A549 treated with dexamethasone at 1 μM for 4 hours (cell line): ENCODE measurements at places on chromosomes 6 and 20. TPM values are rescaled to one million over a fixed set of nuclear protein-coding genes. Genes with fewer than 3 reads are reported as not detected.

IYD gene
- 0.01 to 0.18 TPM (median 0.07 TPM) in 4 of 5 replicates, not detected in the other for total RNA-seq

WFDC10B gene
- total RNA-seq = not detected in 5 replicates

TRAPPC3L gene
- not detected in 5 replicates for total RNA-seq

CDK19 gene
- total RNA-seq = 4.7 to 8.4 TPM (median 6.9 TPM) in 5 replicates

ANKRD66 gene
- total RNA-seq = not detected in 5 replicates

CALHM4 gene
- not detected in 5 replicates for total RNA-seq

HSF2 gene
- total RNA-seq = 4.9 to 9.4 TPM (median 5.7 TPM) in 5 replicates

CDH26 gene
- total RNA-seq = 0.06 to 0.17 TPM (median 0.13 TPM) in 5 replicates

OVOL2 gene
- total RNA-seq = 0.21 to 0.43 TPM (median 0.33 TPM) in 4 of 5 replicates, not detected in the other

KCNQ5 gene
- 1.0 to 1.6 TPM (median 1.4 TPM) in 5 replicates for total RNA-seq
